ENCODE measurements at places on chromosomes 1 and 21.

- DNase-seq = no peak
Observed at GRCh38 chr21:40800126-40800525, 46.8 kb downstream of the DSCAM start.

GRCh38 chr21:26846036-26846931 lies 1.1 kb upstream of the ADAMTS1 start:
- DNase-seq = peak; percentile 83

DNA sequence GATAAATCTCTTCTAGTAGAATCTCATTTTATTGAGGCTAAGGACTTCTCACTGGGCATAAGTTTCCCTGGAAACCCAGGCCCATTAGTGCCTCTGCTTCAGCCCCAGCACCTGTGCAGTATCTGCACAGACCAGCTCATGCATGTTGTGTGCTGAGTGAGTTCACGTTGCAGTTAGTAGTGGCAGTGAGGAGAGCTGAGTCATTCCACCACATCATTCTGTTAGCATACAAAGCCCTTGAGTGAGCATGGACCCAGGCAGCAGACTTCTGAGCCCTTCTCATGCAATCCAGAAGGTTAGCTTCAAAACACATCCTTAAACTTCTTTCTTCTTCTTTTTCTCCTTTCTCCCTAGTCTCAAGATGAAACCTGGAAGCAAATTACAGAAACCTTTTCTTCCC lies 45.8 kb upstream of the NTPCR start:
- DNase-seq = peak; percentile 46

DNA sequence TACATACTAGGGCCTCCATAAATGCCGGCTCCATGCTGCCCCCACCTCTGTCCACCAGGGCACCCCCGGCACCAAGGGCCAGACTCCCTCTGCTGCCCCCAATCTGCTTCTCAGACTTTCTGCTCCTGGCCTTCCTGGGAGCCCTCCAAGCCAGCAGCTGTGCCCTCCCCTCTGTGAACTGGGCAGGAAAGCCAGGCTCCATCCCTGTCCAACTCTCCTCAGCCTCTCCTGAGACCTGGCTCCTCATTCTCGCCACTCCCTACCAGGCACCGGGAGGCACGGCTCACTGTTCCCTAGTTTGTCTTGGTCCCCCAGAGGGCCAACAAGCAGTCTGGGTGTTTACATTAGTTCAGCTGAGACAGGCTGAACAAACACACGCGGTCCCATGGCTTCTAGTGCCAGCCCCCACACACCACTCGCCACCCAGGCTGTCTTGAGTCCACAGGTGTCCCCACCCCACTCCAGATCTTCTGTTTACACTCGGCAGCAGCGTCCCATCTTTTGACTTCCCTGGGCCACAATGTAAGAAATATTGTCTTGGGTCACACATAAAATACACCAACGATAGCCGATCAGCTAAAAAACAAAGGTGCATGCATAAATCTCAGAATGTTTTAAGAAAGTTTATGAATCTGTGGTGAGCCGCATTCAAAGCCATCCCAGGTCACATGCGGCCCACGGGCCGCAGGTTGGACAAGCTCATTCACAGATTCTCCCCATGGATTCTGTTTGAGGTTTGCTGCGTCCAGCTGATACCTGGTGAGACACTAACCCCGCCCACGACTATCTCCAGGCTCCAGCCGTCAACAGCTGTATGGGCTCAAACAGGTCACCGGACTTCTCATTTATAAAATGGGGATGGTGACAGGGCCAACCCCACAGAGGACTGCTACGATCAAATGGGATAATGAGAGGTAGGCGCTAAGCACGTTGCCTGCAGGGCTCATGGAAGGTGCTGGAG lies 29.5 kb upstream of the ECE1 start:
- DNase-seq = no peak

DNA sequence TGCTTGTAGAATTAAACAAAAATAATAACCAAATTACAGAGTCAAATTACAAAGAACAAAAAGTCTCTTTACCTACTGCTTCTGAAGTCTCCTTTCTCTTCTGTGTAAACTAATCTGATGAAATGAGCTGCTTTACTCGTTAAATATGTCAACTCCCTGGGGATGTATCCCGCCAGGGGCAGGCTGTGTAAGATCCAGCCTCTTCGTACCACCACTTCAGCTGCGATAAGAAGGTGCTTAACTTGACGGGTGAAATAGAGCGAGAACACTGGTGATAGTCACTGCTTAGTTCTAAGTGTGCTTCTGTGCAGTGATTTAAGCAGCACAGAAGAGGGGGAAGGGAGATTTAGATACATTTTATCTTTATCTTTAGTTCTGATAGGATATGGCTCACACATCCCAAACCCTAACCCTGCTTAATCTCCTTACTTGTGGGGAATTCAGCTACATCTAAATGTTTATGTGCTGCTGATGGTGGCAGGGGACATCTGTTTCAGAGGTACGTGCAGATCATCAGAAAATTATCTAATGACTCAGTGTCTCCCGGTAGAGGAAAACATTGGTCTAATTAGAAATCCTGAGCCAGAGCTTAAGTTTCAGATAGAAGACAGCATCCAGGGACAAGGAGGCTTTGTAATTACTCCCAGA lies 46.0 kb downstream of the RHOU start:
- DNase-seq = peak; percentile 18

DNA sequence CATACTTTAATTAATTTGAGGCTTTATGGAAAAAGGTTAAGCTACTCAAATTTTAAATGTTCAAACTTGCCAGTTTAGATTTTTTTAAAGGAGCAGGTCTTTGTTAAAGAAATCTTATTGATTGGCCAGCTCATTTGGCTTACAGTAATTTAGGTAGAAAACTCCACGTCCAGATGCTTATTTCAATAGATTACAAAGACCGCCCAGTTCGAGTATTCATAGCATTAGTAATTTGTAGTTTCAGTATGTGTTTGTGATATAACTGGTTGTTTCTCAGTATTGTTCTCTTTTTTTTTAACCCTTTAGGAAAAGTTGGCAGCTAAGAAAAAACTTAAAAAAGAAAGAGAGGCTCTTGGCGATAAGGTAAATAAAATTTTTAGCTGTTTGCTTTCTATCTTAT lies 1.6 kb downstream of the RPF1 start:
- DNase-seq = no peak

- peak; percentile 84 for DNase-seq
Observed at GRCh38 chr1:109959974-109960744, 24.4 kb upstream of the AHCYL1 start.

DNA sequence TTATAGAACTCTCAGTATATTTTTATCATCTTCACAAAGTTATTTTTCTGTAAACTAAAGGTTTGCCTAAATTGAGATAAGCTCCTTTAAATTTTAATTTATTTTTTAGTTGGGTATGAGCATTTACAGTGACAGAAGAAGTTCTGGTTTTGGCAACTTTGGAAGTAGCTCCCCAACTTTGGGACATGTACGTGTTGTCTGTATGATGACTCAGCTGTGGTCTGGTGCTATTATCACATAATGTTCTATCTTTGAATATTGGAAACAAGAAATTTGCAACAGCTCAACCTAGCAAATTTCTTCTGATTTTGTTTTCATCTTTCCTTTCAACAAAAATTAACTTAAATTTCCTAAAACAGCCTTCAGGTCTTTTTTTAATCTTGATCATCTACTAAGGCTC lies 46.6 kb upstream of the C1orf105 start:
- DNase-seq = no peak

- no peak for DNase-seq
Observed at GRCh38 chr1:226370144-226370923, 37.6 kb downstream of the PARP1 start.

DNA sequence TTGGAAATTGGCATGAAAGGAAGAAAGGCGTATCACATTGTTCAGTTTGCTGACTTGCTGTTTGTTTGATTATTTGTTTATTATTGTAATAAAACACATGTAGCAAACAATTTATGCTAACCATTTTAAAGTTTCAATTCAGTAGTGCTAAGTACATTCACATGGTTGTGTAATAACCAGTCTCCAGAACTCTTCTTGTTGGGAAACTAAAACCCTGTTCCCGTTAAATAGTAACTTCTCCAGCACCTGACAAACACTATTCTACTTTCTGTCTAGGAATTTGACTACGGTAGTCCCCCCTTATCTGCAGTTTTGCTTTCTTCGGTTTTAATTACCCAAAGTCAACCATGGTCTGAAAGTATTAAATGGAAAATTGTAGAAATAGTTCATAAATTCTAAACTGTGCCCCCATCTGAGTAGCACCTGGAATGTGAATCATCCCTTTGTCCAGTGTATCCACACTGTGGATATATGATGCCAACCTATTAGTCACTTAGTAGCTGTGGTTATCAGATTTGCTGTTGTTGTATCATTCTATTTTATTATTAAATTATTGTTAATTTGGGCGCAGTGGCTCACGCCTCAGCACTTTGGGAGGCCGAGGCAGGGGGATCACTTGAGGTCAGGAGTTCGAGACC lies 5.5 kb downstream of the MORC3 start:
- DNase-seq = no peak

- DNase-seq = no peak
Observed at GRCh38 chr1:109133815-109134214, 19.9 kb downstream of the ELAPOR1 start.

Measured in GM03348 (cell line).